Smooth muscle cell of trachea (primary cell): ENCODE measurements at places on chromosomes 7 and 10. TPM values are rescaled to one million over a fixed set of nuclear protein-coding genes. Genes with fewer than 3 reads are reported as not detected.

BHLHA15 gene
- 1.7 TPM in 1 of 2 replicates, not detected in the other for total RNA-seq

PRLHR gene
- not detected in 2 replicates for total RNA-seq

TMEM130 gene
- total RNA-seq = 0.44 and 1.7 TPM in 2 replicates

ADGRA1 gene
- not detected in 2 replicates for total RNA-seq

C7orf33 gene
- total RNA-seq = not detected in 2 replicates

DRGX gene
- not detected in 2 replicates for total RNA-seq

ZNF736 gene
- total RNA-seq = 9.4 and 12.4 TPM in 2 replicates

ADRA2A gene
- under 0.01 TPM in 1 of 2 replicates, not detected in the other for total RNA-seq

PSPH gene
- total RNA-seq = 50.3 and 60.8 TPM in 2 replicates

FAM25A gene
- total RNA-seq = not detected in 2 replicates

FGL2 gene
- total RNA-seq = 29.9 and 31.0 TPM in 2 replicates

HOGA1 gene
- total RNA-seq = 1.3 and 3.3 TPM in 2 replicates

TRPV5 gene
- not detected in 2 replicates for total RNA-seq

NUTM2E gene
- total RNA-seq = 0.15 TPM in 1 of 2 replicates, not detected in the other

JAZF1 gene
- 9.6 and 10.8 TPM in 2 replicates for total RNA-seq

VENTX gene
- under 0.01 TPM in 1 of 2 replicates, not detected in the other for total RNA-seq

INHBA gene
- 8.1 and 8.6 TPM in 2 replicates for total RNA-seq

TLX1 gene
- not detected in 2 replicates for total RNA-seq

TCERG1L gene
- total RNA-seq = not detected in 2 replicates

STEAP2 gene
- total RNA-seq = 37.7 and 48.5 TPM in 2 replicates

CRHR2 gene
- not detected in 2 replicates for total RNA-seq

PNLIPRP2 gene
- total RNA-seq = not detected in 2 replicates

C10orf62 gene
- total RNA-seq = 0.15 TPM in 1 of 2 replicates, not detected in the other

OR2A12 gene
- total RNA-seq = not detected in 2 replicates
